Osteoblast (primary cell): ENCODE measurements at places on chromosomes 11 and 22. TPM values are rescaled to one million over a fixed set of nuclear protein-coding genes. Genes with fewer than 3 reads are reported as not detected.

Gene XKR3
- total RNA-seq = not detected in 2 replicates

Gene ALDH3B2
- total RNA-seq = not detected in 2 replicates

- no peak for DNase-seq
- peaks cover 28% of the 10 kb centered on the region for H3K4me1 ChIP-seq
- no peaks in the 10 kb centered on the region for H3K36me3 ChIP-seq
- no peak overlapping the region for H3K27ac ChIP-seq
- H3K27me3 ChIP-seq = no peaks in the 10 kb centered on the region
Observed at GRCh38 chr11:85752890-85753581, 57.9 kb downstream of the SYTL2 start.

DNA sequence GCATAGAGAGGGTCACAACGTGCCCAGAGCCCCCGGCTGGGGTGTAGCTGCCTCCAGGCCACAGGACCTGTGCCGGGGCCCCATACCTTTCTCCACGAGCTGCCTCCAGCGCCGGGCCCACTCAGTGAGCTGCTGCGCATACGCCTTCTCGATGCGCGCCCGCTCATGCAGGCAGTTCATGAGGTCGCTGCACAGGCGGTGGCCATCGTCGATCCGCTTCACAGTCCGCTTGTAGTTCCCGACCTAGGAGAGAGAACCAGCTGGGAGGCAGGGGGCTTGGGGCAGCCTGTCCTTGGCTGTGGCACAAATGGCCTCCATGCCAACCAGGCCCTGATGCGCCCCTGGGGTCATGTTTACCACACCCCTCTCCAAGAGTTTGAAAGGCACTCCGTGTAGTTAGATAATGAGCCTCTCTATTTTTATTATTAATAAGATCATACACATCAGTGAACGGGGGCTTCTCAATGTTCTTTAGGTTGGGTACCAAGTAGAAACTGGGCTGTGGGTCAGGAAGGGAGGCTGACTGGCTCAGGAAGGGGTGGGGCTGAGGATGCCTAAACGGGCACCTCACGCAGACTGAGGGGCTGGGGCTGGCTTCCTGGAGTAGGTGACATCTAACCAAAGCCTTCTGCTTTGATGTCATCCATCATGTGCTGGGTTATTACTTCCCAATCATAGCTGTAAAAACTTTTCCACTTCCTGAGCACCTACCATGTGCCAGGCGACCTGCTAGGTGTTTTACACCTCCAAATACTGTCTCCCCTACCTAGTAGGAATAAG, 36.5 kb upstream of the ARFGAP3 start:
- no peaks in the 10 kb centered on the region for H3K4me1 ChIP-seq
- peak; percentile 82 for DNase-seq
- no peak overlapping the region for H3K27ac ChIP-seq
- H3K36me3 ChIP-seq = peaks cover 10% of the 10 kb centered on the region

DNA sequence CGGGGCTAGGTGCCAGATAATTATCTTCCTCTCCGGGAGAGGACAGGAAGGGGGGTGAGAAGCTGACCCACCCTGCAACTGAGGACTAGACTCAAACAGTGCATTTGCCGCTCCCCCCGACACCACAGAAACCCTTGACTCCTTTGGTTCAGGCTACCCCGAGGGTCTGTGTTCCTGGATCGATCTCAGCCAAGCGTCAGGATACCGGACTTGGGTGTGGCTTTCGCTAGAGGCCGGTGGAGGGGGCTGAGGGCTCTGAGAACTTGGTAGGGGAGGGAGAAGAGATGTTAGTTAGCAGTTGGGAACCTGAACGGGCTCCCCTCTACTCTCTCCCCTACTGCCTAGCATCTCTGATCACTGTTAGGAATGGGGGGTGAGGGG, 840 bp downstream of the SEZ6L start:
- H3K4me1 ChIP-seq = no peaks in the 10 kb centered on the region
- H3K4me3 ChIP-seq = no peak overlapping the region
- H3K27ac ChIP-seq = no peak overlapping the region
- no peak for DNase-seq

DNA sequence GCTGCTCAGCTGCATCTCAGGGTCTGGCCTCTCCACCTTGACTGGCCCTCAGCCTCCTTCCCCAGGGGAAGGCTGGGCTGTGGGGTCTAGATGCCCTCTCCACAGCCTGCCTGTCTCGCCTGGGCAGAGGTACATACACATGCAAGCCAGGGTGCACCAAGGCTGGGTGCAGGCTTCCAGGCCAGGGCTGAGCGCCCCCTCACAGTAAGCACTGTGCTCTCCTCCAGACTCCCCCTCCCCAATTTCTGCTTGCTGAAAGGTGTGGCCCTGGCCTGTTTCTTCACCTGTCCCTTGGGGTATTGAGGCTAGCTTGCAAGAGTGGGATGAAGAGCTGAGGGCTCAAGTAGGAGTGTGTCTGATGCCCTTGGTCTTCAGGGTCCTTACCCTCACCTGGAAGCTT, 22.5 kb downstream of the RELT start:
- H3K27ac ChIP-seq = peak overlapping the region; percentile 43
- H3K4me3 ChIP-seq = no peak overlapping the region
- H3K36me3 ChIP-seq = peaks cover 24% of the 10 kb centered on the region
- H3K27me3 ChIP-seq = no peaks in the 10 kb centered on the region
- peaks cover 33% of the 10 kb centered on the region for H3K4me1 ChIP-seq

GRCh38 chr11:72613977-72614376, 60.2 kb downstream of the PDE2A start:
- no peak for DNase-seq
- H3K27ac ChIP-seq = no peak overlapping the region
- no peaks in the 10 kb centered on the region for H3K4me1 ChIP-seq
- H3K36me3 ChIP-seq = no peaks in the 10 kb centered on the region
- peaks cover 29% of the 10 kb centered on the region for H3K27me3 ChIP-seq

- H3K27ac ChIP-seq = no peak overlapping the region
- H3K27me3 ChIP-seq = no peaks in the 10 kb centered on the region
- DNase-seq = no peak
Observed at GRCh38 chr11:73854680-73855079, 22.0 kb downstream of the COA4 start.

- H3K27ac ChIP-seq = no peak overlapping the region
- H3K4me3 ChIP-seq = no peak overlapping the region
- no peak for DNase-seq
- no peaks in the 10 kb centered on the region for H3K27me3 ChIP-seq
- H3K4me1 ChIP-seq = no peaks in the 10 kb centered on the region
- H3K36me3 ChIP-seq = peaks cover 20% of the 10 kb centered on the region
Observed at GRCh38 chr11:18277565-18278271, 11.7 kb downstream of the SAA1 start.
